Memory B cell (primary cell): ENCODE measurements at places on chromosomes 12 and 14.

DNA sequence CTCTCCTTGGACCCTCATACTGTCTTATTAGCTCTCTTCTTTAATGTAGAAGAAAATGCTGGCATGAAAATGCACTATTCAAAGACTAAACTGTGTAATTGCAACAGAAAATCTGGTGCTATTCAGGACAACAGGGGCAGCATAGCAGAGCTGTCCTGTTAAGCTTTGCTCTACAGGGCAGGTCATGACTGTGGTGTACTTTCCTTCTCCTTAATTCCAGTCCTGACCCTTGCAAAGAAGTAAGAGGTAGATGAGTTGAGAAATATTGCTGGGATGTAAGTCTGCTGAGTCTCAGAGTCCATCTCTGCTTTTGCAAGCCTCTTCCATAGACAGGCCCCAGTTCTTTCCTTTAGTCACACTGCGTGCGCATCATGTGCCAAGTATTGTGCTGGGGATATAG is 52.6 kb upstream of the STK38L start:
- DNase-seq = no peak

GRCh38 chr14:103073367-103073875 is 10.6 kb upstream of the LBHD2 start:
- no peak for DNase-seq

DNA sequence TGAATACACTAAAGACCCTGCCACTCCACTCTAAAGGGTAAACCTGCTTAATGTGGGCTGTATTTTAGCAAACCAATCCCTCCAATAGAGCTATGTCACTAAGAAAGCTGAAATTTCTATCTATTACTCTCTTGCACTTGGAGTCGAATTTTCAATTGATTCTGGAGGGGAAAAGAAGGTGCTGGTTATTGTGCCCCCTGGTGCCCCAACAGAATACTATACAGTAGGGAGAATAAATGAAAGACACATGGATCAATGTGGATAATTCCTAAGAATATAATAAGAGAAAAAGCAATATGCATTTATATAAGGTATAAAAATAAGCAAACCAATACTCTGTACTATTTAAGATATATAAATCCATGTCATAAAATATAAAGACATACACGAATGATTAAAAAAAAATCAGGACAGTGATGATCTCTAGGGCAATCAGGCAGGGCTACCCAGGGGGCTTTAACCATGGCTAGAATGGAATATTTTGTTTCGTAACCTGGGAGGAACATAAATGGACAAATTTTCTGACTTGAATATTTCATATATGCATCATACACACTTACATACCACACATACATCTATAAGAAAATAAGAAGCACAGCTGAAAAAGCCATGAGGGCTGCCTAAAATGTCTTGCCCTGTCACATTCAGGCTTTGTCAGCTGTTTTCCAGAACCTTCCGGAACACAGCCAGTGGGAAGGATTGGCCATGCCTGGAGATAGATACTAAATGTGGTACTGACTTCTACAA is 54.4 kb downstream of the EFCAB11 start:
- peak; percentile 5 for DNase-seq

GRCh38 chr12:57519796-57520052 is 590 bp downstream of the DDIT3 start:
- DNase-seq = no peak

- no peak for DNase-seq
Measured at GRCh38 chr14:92516966-92517506, 3.5 kb downstream of the RIN3 start.

- DNase-seq = no peak
Measured at GRCh38 chr12:89781946-89782550, 73.4 kb upstream of the ATP2B1 start.

DNA sequence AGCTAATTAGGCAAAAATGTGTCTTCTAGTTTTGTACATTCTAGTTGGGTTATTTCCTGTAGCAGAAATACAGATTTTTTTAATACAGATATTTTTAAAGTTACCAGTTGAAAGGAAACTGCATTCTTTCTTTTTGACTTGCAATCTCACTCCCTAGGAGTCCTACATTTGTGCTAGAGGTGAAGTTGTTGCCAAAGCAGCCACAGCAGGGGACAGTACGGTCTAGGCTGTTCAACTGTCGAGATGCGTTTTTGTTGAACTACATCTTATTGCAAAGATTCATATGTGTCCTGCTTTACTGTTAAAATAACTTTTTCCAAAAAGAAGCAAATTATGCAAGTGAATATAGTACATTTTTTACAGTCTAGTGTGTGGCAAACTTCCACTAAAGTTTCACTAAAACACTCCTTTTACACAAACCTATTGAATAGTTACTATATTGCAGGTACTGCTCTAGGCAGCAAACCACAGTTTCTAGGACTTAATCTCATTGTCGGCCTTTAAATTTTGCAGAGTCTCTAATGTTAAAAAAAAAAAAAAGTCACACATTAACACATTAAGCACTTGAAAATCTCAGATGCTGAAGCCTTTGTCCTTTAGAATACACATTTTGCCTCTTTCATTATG is 30.2 kb upstream of the SRGAP1 start:
- no peak for DNase-seq

DNA sequence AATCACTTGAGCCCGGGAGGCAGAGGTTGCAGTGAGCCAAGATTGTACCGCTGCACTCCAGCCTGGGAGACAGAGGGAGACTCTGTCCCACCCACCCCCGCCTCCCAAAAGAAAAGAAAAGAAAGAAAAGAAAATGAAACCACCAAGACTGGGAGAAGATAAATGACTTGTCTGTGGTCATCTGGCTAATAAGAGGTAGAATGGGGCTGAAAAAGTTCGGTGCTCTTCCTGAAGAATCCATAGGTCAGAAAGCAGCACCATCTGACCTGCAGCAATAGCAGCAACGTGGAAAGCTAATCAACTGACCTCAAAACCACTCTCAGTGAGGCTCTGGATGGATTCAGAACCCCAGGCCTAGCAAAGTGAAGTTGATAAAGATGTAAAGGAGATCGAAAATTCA is 25.2 kb downstream of the SSH1 start:
- no peak for DNase-seq

DNA sequence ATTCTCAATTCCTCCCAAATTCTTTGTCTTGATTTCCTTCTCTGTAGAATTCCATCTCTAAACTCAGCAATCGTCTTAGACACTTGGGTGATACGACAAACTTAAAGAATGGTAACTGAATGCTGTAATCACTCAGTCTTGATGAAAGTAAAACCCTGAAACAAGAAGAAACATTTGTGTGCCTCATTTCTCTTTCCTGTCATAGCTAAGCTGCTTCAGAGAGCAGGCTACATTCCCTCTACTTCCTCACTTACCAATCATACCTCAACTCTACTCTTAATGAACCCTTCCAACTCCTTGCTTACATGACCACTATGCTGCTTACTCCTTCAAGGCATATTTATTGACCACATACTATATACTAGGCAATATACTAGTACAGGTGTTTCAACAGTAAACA is 8.3 kb downstream of the MAP4K5 start:
- DNase-seq = no peak

DNA sequence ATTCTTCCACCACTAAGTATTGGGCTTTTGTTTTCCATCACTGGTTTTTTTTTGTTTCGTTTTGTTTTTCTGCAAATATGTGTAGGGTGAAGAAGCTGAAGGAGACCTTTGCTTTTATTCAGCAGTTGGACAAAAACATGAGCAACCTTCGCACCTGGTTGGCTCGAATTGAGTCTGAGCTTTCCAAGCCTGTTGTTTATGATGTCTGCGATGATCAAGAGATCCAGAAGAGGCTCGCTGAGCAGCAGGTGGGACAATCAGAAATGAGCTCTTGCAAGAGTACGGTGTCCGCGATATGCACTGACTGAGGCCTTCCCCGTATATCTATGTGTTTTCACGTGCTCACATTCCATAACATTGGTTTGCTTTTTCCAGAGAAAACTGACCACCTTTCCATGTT is 91.5 kb downstream of the ESR2 start:
- no peak for DNase-seq

DNA sequence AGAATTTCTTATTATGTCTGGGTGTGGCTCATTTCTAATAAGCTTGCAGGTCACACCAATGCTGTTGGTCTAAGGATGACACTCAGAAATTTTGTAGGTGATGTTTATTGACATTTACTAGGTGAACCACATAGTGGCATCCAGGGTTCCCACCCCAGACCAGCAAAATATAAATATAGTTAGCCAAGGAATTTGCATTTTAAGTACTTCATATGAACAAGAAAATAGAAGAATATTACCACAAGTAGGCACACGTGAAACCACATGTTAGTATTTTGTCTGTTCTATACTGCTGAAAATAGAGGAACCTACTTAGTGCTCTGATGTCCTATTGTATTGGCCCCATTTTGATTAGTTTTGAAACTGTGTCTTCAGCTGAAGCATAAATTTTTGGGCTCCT is 71.1 kb downstream of the USP15 start:
- DNase-seq = no peak
